CD4-positive, alpha-beta T cell treated with Interleukin-6 at 100 ng/mL for 8 hours (primary cell): ENCODE measurements at places on chromosomes 12 and 14.
A peak's percentile ranks its signal among the peaks of the same experiment; 100 is the strongest.

DNA sequence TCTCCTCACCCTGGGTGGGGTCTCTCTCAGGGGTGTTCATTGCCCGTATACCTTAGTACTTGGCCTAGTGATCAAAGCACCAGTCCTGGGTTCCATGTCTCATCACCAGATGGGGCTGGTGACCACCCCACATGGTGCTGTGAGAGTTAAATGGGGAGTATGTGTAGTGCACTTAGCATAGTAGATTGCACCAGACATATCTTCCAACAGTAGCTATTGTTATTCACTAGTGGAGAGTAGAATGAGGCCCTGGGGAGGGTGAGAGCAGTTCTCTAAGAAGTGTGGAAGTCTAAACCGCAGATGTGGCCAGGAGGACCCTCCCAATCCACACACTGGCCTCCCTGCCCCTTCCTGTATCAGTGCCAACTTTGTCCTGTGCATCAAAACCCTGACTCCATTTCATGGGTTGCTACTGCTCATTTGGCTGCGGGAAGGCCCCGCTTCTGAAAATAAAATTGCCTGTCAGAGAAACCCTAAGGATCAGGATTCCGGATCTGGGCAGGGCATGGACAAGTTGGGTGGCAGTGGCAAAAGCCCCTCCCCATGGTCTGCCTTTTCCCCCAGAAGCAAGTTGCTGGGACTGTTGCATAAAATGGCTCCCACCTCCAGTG is 4.4 kb downstream of the CD9 start:
- no peak for DNase-seq

DNA sequence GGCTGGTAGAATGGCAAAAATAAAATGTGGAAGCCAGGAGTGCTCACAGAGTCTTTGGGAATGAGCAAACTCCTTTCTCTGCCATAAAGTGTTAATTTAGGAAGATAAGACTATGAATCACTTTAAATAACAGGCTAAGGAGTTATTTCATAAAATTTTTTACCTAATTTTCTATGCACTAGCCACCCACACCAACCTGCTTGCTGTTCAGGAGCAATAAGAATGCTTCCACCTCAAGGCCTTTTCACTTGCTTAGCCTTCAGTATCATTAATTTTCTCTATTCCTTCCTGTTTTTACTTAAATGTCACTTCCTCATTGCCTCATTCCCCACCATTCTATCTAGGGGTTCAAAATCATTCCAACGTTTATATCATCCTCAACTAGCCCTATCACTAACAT is 326.8 kb downstream of the CCER1 start:
- DNase-seq, result no peak

GRCh38 chr12:130049666-130050065 is 112.6 kb upstream of the FZD10 start:
- no peak for DNase-seq

DNA sequence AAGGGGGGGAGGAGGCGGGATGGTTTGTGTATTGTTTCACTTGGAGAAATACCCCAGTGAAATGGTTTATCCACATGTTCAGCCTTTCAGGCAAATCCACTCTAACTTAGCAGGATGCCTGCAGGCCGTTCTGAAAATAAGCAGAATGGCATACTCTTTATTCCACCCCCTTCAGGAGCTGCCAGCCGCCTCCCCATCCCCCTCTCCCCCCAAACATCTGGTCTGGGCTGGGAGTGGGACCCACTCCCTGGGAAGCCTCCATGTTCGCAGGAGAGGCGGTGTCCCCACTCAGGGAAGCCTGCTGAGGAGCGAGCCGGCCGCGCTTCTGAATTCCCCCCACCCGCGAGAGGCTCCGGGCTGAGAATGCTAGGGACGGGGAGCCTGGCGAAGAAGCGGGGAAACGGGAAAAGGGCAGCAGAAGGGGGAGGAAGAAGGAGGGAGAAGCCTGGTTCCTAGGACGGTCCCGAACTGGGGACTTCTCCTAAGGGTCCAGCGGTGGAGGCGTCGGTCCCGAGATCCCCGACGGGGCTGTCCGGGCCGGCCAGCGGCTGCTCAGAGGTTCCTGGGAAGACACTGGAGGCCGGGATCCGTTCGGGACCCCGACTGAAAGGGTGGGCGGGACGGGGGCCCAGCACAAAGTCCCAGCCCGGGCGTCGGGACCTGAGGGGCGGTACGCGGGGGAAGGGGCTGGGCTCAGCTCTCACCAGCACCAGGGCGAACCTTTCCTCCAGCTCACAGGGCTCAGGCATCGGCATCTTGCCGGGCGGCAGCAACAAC is 666 bp downstream of the FMNL3 start:
- peak; percentile 5 for DNase-seq

- no peak for DNase-seq
These were observed 40.5 kb upstream of the C14orf132 start for GRCh38 chr14:95998656-95999055.

DNA sequence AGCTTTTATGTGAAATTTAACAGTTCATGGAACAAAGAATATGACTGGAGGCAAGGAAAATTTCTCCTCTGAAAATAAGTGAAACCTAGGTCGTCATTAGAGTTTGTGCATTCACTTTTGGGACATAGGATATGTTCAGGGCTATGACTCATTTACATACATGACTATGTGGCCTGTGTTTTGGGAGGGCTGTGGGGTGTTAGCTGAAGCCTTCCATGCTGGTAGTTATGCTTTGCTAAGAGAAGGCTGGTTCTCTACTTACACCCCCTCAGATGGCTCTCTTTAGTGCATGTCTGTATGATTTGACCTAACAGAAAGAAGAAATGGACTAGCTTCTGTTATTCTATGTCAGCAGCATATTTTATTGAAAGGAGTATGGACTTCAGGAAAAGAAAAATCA is 416.5 kb upstream of the GARIN6 start:
- no peak for DNase-seq

GRCh38 chr12:115199831-115200230 is 515.9 kb upstream of the TBX3 start:
- no peak for DNase-seq

DNA sequence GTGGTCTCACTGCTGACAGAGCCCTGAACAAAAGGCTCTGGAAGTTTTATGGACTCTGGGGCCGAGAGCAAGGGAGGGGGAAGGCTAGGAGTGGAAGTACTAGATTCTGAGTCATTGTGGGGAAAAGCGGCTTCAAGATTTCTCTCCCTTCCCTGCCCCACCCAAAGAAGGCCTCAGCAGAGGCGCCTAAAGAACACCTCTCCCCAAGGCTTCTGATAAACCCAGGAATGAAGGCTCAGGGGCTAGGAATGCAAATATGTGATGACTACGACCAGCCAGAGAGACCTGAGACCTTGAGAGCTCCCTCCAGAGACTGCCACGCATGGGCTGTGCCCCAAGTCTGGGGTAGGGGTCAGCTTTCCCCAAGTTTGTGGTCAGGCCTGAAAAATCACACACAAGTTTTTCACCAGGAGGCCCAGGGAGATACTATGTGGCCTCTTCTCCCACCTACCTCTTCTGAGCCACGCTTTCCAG is 130.7 kb upstream of the HIF1A start:
- no peak for DNase-seq

DNA sequence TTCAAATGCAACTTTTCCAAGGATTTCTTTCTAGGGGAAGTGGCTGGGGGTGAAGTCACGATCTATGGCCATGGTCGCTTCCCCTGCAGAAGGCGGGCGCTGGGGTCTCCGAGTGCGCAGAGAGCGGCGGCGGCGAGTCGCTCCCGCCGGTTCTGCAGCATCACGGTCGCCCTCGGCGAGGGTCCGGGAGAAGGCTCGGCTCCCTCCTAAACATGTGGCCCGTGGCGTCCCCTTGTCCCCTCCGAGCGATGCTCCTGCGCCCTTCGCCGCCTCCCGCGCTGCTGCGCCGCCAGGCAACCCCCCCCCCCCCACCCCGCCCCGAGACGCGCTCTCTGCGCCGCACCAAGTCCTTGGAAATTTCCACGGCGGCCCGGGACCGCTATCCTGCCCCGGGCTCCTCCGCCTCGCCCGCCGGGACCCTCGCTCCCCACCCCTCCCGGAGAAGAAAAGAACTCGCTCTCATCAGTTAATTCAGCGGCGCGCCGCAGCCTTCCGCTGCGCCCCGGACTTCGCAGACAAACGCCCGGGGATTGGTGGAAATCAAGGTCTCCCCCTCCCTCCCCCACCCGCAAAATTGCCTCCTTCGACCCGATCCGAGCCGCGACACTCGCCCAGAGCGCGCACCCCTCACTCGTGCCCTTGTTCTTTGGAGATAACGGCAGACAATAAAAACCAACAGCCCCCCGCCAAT is at the start of gene ST8SIA1:
TSS of gene ST8SIA1 (minus strand) at position 298 of the 691 bp plus-strand sequence. CDS start 475 bp downstream, outside the sequence.
- DNase-seq, result peak; percentile 71

DNA sequence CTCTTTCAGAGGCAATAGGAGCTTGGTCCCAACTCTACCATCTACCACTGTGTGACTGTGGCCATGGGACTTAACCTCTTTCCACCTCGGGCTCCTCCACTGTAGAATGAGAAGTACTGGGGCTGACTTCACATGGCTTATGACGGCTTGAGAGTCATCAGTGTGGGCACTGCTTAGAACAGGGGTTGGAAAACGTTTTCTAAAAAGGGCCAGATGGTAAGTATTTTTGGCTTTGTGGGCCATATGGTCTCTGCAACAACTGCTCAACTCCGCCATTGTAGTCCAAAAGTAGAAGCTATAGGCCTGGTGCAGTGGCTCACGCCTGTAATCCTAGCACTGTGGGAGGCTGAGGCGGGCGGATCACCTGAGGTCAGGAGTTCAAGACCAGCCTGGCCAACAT is 69.2 kb upstream of the LTA4H start:
- no peak for DNase-seq

- DNase-seq, result no peak
These were observed 34.7 kb downstream of the SPTB start for GRCh38 chr14:64844969-64845536.

GRCh38 chr14:32650665-32651064 is 288.0 kb upstream of the NPAS3 start:
- DNase-seq, result no peak

DNA sequence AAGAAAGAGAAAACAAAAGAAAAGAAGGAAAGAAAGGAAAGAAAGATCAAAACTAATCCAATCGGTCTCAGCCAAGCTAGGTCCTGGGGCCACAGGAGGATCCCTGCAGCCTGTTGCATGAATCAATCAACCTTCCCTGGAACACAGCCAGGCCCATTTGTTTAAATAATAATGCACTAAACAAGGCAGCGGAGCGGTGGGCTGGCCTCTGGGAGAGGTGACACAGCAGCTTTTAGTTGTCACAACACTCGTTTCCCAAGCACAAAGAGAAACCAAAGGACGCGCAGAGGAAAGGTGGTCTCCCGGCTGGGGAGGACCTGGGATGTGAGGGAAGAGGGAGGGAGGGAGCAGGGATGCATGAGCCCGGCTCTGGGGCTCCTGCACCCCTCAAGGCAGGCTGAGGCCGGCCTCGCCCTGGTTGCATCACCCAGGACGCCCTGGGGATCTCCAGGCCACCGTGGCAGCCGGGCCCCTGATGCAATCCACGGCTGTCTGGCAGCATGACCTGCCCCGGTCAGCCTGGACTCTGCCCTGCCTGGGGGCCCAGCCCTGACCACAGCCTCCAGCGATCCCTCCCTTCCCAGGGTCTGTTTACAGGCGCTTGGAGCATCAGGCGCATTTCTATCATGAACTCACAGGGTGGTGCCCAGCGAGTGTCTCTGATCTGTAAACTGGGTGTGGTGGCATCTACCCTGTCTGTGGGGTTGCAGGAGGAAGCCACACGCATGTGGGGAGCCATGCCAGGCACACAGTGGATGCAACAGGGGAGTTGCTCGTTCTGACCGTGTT is 32.5 kb downstream of the MMP17 start:
- no peak for DNase-seq
